ENCODE measurements at places on chromosomes 2 and 18.
A peak's percentile ranks its signal among the peaks of the same experiment; 100 is the strongest.

- DNase-seq: no peak
Observed at GRCh38 chr2:132477436-132477835, 60.8 kb downstream of the GPR39 start.

DNA sequence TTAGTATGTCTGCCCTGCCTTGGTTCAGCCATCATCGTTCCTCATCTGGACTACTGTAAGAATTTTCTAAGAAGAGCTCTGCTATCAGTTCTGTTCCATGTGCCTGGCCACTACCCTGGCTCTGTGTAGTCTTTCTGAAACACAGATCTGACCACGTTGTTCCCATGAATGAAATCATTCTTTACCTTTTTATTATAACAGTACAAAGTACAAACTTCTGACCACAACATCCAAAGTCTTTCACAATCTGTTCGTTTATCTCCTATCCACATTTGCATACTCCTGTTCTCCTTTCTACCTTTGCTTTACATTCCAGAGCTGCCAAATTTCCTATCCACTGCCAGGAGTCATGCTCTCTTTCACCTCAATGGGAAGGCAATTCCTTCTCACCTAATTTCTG is 284.6 kb upstream of the LRP1B start:
- DNase-seq: no peak

DNA sequence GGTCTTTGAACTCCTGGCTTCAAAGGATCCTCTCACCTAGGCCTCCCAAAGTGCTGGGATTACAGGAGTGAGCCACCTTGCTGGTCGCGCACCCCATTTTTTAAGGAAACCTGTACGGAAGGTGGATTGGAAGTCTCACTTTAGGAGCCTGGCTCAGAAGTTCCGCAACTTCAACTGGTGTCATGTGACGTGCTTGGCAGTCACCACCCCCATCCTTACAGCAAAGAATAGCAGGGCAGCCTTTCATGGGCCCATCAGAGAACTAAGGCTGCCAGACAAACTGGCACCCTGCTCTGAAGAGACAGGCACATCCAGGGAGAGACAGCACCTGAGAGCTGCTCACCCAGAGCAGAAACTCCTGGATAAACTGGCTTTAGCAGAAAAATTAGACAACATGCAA is 3.3 kb upstream of the SLC66A2 start:
- peak; percentile 18 for DNase-seq

DNA sequence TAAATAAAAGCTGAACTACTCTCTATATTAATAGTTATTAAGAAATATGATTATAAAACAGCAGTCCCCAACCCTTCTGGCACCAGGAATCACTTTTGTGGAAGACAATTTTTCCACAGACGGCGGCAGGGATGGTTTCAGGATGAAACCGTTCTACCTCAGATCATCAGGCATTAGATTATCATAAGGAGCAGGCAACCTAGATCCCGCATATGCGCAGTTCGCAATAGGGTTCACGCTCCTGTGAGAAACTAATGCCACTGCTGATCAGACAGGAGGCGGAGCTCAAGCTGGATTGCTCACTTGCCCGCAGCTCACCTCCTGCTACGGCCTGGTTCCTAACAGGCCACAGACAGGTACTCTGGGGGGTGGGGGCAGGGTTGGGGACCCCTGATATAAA is 19.3 kb upstream of the DSG2 start:
- no peak for DNase-seq

GRCh38 chr2:185674232-185674631 is 64.4 kb upstream of the FSIP2 start:
- DNase-seq: no peak

DNA sequence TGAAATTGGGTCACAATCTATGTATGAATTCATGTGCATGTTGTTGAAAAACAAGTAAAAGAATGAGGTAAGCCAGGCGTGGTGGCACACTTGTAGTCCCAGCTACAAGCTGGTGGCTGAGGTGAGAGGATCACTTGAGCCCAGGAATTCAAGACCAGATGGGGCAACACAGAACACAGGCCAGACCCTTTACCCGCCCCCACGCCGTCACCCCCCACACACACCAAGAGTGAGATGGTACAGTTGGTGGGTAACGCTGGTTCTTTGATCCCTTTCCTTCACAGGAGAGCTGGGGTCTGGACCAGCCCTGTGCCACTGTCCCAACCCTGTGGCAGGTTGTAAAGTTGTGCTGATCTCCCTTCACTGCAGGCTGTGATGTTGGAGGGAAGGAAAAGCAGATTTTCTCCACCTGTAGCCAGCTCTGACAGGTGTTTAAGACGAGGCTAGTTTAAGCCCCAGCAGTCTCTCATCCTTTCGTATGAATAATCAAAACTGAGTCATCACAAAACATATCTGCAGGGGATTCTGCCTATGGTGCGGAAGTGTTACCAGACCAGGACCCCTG is 13.6 kb downstream of the B3GNT2 start:
- no peak for DNase-seq

- peak; percentile 62 for DNase-seq
Observed at GRCh38 chr18:43970656-43971055, 693.4 kb upstream of the SYT4 start.

Data from bronchial epithelial cell (primary cell).